ENCODE measurements at places on chromosomes 1 and 21.

DNA sequence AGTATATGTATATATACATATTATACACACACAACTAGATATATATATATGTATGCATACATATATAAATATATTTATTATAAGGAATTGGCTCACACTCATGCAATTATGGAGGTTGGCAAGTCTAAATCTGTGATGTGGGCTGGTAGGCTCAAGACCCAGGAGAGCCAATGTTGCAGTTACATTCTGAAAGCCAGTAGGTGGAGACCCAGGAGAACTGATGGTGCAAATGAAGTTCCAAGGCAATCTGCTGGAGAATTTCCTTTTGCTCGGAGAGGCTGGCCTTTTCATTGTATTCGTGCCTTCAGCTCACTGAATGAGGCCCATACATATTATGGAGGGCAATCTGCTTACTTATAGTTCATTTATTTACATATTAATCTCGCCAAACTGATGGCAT is 9.4 kb downstream of the IVL start:
- peak; percentile 15 for DNase-seq

- no peak for DNase-seq
Observed at GRCh38 chr21:46442938-46443337, 15.8 kb upstream of the DIP2A start.

DNA sequence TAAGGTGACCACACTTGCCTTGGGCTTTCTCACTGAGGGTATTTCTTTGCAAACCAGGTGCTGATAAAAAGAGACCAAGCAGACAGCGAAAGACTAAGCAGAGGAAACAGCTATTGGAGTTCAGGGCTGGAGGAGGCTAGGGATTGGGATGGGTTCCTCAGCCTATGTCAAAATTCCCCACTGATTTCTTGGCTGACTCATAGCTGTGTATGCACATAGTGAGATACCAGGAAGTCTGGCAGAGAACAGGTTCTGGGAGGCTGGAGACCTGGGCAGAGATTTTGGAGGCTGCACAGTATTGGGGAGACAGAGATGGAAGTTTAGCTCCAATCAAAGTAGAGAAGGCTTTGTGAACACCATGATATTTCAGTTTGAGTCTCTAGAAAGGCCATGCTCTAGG is 25.3 kb downstream of the YARS1 start:
- DNase-seq = no peak

- no peak for DNase-seq
Observed at GRCh38 chr1:184212649-184213314, 161.3 kb downstream of the TSEN15 start.

DNA sequence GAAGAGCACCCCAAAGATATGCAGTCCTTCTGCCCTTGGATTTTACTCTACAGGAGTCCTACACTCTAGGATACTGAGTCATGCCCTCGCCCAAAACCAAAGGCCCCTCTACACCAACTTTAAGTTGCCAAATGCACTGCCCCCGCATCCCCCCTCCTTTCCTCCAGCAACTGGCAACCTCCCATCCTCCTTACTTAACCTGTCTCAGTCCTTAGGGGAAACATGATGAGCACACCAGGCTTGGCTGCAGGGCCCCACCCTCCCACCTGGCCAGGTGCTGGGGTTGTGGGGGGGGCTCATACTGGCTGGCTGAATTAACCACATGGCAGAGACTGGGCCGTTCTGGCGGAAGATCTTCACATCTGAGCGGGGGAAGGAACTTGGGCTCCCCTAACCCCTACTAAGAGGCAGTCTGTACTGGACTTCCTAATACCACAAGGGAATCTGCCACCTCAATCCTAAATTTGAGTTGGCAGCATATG is 1.2 kb downstream of the HDGF start:
- DNase-seq = no peak

DNA sequence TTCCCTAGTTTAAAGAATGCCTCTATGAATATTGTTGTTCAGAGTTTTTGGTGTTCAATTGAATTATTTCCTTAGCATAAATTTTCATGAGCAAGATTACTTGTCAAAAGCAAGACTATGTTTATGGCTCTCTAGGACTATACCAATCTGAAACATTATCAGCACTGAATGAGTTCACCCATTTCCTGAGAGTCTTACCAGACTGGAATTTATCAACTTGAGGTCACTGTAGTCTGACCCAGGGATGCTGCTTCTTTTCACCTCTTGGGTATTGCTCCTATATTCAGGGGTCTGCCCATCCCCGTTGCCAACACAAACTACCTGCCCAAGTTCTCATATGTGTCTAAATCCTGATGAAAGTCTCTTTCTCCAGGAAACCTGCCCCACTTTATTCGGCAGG is 42.6 kb downstream of the OPTC start:
- no peak for DNase-seq

- no peak for DNase-seq
Observed at GRCh38 chr1:33874636-33875035, 10.8 kb downstream of the HMGB4 start.

DNA sequence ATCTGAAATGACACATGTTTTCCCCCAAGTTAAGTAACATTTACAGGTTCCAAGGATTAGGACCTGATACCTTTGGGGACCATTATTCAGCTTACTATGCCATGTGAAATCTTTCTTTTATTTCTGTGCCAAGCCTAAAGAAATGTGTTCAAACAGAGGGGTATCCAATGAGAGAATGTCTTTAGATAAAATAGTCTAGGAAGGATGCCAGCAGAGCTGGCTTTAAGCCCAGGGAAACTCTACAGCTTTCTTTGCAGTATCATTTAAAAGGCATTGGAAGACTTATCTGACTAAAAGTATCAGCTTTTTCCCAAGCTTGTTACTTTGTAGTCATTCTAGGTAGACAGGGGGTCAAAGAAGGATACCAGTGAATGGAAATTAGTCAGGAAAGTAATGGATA is 860.4 kb downstream of the PLA2G4A start:
- no peak for DNase-seq

- DNase-seq = no peak
Observed at GRCh38 chr1:202965422-202965821, 1.6 kb downstream of the CYB5R1 start.

- peak; percentile 47 for DNase-seq
Observed at GRCh38 chr1:11281518-11282331, 8.7 kb downstream of the UBIAD1 start.

DNA sequence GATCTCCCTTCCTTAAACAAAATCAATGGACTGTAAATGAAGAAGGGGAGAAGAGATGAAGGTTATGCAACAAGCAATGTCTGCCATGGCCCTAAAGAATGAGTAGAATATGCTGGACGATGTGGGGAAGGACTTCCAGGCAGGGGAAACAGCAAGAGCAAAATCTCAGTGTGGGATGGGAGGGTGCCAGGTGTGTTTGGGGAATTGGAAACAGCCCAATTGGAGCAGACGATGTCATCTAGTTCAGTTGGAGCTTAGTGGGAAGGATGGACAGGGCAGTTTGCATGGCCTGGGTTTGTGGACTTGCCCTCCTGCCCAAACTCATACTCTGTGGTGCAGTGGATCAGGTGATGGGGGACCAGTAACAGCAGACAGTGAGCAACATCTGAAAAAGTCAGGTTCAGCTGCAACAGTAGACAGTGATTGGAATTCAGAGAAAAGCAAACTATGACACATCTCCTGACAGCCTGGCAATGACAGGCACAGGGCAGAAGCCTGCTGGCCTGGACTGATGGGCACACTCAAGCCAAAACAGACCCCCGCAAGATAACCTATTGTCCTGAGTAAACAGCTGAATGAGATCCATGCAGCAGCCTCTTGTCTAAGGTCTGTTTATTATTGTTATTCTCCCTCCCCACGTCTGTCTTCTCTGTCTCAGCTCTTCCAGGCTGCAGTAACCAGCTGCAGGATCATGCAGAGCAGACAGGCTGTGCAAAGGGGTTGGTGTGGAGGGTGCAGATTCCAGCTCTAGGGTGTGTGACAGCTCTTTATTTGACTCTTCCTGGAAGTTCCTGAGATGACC is 50.5 kb upstream of the PRELP start:
- no peak for DNase-seq

DNA sequence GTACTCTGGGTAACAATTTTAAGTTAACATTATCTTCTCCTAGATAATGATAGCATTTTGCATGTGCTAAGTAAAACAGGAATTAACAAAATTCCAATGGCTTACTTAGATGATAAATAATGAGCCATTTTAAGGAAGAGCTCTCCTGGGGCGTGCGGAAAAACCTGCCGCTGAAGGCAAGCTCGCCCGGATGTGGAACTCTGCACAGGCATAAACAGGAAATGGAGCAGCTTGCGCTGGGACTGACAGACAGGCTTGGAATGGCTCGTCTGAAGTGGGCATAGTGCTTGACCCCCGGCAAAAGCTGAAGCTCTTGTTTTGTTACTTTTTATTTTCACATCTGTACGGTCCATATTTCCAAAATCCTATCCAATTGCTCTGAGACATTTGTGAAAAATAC is 169.2 kb downstream of the ZNF281 start:
- DNase-seq = no peak

GRCh38 chr1:6497215-6497866 is 5.9 kb upstream of the PLEKHG5 start:
- peak; percentile 53 for DNase-seq

DNA sequence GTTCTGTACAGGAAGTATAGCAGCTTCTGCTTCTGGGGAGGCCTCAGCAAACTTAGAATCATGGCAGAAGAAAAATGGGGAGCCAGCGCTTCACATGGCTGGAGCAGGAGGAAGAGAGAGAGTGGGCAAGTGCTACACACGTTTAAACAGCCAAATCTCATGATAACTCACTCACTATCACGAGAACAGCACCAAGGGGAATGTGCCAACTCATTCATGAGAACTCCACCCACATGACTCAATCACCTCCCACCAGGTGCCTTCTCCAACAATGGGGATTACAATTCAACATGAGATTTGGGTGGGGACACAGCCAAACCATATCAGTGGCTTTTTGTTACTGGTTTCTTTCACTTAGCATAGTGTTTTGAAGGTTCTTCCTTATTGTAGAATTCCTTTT is 138.6 kb downstream of the SYT14 start:
- no peak for DNase-seq

DNA sequence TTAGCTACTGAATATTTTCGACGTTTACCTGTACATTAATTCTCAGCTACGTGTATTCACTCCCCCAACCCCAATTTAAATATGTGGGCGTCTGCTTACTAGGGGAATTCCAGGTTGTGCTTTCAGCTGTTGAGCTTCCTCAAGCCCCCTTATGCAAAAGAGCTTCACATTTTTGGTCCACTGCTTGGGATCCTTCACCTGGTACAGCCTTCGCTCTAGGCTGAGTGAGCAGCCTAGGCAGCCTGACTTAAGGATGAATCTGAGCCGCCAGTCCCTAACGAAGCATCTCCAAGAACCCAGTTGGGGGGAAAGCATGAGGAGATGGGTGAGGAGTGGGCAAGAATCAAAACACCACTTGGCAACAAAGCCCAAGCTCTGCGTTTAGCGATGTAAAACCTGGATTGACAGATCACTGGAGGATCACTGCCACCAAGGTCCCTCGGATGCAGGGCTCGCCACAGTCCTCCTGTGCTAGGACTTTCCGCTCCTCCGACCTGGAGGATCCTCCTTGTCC is 674 bp downstream of the BCL10 start:
- no peak for DNase-seq

GRCh38 chr1:117644696-117645311 is 39.0 kb downstream of the TENT5C start:
- DNase-seq = no peak

GRCh38 chr1:6519491-6519934 is 28.0 kb upstream of the PLEKHG5 start:
- DNase-seq = no peak

- peak; percentile 75 for DNase-seq
Observed at GRCh38 chr1:155085504-155086127, 7.0 kb downstream of the EFNA3 start.

DNA sequence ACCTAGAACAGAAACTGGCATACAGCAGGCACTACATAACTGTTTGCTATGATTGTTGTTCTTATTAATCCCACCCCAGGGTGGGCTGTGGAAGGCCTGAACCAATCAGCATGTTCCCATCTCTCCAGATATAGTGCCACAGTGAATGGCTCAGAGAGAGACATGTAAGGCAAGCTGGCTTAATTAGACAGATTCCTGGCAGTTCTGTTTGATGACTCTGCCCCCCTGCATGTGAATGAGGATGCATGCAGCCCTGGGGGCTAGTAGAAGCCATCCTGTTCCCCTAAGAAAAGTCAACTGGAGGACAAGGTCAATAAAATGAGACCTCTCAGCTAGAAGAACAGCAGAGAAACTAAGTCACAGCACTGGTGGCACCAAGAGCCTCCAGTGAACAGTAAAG is 130.3 kb downstream of the GLIS1 start:
- DNase-seq = no peak

GRCh38 chr21:37224861-37225839 is 42.0 kb downstream of the VPS26C start:
- no peak for DNase-seq

- no peak for DNase-seq
Observed at GRCh38 chr1:14969006-14969405, 184.5 kb upstream of the TMEM51 start.

GRCh38 chr1:46062651-46063319 is 69.6 kb downstream of the PIK3R3 start:
- no peak for DNase-seq

- DNase-seq = no peak
Observed at GRCh38 chr1:89557956-89558355, 33.3 kb downstream of the LRRC8B start.

GRCh38 chr1:7408771-7409150 is 362.3 kb upstream of the VAMP3 start:
- DNase-seq = peak; percentile 4

GRCh38 chr1:22976461-22977243 is 4.0 kb upstream of the LACTBL1 start:
- peak; percentile 18 for DNase-seq

DNA sequence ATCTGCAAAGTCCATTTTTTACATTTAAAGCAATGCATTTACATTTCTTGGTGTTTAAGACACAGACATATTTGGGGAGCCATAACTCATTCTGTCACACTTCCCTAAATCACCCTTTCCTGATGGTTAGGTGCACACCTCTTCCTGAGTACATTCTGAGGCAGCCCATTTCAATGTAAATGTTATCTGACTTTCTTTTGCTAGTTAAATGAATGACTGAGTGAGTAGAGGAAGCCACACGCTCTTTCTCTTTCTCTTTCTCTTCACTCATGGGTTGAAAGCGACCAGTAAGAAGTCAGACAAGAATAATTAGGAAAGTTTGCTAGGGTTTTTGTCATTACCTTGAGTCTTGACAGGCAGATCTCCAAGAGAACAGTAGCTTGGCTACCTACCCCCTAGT is 143.1 kb downstream of the S1PR1 start:
- no peak for DNase-seq

- no peak for DNase-seq
Observed at GRCh38 chr1:101474039-101474665, 237.3 kb downstream of the S1PR1 start.

DNA sequence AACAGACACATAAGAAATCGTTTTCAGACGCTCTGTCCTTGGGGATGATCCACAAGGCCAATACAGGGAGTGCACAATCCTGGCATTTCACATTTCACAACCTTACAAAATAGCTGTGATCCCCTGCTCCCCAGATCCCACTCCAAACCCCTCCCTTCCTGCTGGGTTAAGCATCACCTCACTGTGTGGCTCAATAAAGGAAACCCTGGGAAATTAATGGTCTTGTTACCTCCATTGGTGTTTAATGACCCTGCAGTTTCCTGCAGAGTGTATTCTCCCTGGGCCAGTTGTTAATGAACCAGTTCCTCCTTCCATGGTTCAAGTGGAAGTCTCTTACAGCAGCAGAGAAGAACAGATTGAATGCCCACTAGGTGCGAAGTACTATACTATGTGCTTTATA is 334.7 kb downstream of the OMA1 start:
- DNase-seq = no peak

Measured in ovary (tissue), 10 donors.